ENCODE measurements at places on chromosomes 6 and 20. TPM values are rescaled to one million over a fixed set of nuclear protein-coding genes. Genes with fewer than 3 reads are reported as not detected.

Gene DNMT3B
- total RNA-seq, result 3.0 TPM

DNA sequence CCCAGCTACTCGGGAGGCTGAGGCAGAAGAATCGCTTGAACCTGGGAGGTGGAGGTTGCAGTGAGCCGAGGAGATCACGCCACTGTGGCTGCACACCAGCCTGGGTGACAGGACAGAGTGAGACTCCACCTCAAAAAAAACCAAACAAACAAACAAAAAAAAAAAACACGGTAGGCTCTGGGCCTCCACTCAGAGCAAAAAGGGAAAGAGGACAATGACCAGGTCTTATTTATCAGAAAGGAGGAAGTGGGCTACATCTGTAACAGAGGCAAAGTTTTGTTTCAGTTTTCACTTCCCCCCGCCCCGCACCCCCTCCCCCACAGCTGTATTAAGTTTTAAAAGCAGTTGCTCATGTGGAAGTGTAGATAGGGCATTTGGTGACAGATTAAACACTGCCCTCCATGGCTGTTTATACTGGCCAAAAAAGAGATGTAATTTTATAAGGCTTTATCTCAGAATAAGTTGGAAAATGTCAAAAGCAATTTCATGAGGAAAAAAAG is 114.6 kb downstream of the RCAN2 start:
- no peak for DNase-seq

Gene ENPP5
- 1.4 TPM for total RNA-seq

Gene HLA-DRA
- total RNA-seq, result not detected

Gene E2F1
- 86.2 TPM for total RNA-seq

DNA sequence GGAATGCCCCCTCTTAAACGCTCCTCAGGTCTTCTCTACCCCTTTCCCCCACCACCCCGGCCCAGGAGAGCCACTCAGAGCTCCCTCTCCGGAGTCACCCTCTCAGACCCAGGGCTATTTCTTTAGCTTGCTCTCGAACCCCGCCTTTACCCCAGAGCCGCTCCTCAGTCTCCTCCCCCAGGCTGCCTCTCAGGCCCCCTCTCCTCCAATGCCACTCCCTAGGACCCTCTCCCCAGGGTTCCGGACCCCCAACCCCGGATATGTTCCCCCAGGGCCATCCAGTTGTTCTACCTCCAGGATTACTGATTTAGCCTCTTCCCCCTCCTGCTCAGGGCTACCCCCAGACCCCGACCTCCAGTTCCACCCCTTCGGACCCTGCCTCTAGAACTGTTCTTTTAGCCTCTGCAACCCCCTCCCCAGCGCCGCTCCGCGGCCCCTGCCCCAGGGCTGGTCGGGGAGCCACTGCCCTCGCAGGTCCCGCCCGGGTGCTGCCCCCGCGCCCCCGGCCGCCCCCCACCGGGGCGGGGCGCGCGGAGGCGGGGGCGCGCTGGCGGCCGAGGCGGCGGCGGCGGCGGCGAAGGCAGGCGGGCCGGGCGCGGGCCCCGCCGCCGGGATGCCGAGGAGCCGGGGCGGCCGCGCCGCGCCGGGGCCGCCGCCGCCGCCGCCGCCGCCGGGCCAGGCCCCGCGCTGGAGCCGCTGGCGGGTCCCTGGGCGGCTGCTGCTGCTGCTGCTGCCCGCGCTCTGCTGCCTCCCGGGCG is at the start of gene MMP24:
Gene MMP24 (plus strand): TSS at position 565 of the 758 bp plus-strand sequence. CDS start 49 bp downstream, at position 614.
- no peak for DNase-seq

- DNase-seq, result no peak
Observed at GRCh38 chr6:7604506-7604905, 14.5 kb downstream of the SNRNP48 start.

Data from HT-29 (cell line).